Fibroblast of skin of right quadriceps (primary cell): ENCODE measurements at places on chromosomes 7 and 10.

- DNase-seq = no peak
These were observed 222.3 kb downstream of the SFMBT2 start for GRCh38 chr10:7188456-7189050.

DNA sequence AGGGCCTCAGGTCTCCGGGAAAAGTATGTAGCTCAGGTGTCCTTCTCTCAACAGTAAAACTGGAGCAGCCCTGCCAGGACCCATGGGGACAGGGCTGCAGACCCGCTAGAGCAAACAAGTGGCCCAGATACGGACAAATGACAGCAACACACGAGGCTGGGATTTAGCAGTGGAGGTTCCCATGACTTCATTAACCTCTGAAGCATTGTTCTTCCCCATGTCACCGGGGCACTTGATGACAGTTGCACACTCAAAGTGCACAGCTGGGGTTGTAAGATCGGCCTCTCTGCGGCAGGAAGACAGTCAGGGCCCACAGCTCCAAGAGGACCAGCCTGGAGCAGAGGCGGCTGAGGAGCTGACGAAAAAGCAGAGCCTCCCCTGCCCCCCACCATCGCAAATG is 12.5 kb upstream of the PODXL start:
- no peak for DNase-seq

DNA sequence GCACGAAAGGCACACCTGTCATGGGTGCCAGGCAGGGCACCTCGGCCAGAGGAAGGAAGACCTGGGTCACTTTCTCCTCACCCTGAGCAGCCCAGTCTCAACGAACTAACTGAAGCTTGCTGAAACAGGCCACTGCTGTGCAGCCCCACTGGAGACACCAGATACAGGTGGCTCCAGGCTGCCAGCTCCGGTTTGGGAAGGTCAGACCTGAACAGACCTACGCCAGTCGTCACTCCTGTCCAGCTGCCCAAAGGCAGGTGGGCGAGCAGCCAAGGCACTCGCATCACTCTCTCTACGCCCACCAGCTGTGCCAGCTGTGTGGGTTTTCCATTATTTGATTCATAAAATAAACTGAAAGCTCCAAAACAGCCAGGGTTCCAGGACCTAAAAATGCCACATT is 256.1 kb downstream of the ZMYND11 start:
- DNase-seq = no peak

DNA sequence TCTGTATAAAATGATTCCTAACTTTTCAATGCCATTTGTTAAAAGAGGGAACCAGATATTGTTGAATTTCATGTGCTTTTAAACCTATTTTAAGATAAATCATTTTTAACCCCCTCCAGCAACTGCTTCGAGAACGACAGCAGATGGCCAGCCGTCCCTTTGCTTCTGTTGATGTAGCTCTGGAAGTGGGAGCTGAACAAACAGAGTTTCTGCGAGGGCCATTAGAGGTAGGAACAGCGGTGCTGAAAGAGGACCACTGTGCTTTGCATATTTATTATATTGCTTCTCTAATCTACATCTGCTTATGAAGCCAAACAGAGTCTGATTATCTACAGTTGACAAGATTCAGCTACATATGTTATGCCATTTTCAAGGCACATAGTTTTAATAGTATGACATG is 545.9 kb downstream of the GFRA1 start:
- DNase-seq = no peak

DNA sequence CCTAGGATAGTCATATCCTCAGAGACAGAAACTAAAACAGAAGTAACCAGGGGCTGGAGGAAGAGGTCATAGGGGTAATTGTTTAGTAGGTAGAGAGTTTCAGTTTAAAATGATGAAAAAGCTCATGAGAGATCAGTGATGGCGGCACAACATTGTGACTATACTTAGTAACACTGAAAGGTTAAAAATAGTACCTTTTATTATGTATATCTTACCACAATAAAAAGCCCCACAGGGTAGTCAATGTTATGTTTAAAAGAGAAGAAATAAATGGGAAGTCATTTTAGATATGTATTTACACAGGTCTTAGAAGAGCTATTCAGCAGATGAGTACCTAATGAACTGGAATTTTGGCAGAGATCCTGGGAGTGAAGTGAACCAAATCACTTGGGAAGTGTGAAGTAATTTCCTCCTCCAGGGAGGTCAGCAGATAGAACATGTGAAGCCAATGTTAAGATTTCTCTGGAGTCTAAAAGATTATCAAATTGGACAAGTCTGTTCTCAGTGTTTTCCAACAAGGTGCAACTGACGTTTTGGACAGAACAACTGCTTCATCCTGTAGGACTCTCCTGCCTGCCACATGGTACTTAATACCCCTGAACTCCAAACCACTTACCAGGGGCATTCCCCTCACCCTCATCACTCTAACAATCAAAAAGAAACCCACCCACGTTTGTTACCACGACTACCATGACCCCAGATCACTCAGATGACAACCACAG is 6.4 kb downstream of the CDCA7L start:
- DNase-seq = peak; percentile 56

GRCh38 chr7:150820148-150820547 is 19.6 kb downstream of the TMEM176A start:
- no peak for DNase-seq

GRCh38 chr10:100696477-100696901 is 48.9 kb upstream of the PAX2 start:
- DNase-seq = no peak

DNA sequence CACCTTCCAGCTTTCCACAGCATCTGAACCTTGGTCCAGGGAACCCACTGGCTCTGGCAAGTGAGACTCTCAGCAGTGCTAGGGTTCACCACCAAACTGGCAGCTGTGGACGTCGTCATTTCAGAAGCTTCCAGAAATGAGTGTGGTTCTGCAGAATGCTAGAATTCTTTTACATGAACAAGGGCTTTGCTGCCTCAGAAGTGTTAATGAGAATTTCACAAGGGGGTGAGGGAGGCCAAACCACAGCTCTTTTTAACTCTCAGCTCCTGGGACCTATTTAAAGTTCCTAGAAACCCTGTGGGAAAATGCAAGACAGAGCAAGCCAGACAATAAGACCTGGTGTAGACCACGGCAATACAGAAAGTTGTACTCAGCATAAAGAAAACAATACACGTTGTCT is 129.3 kb upstream of the BET1 start:
- DNase-seq = peak; percentile 68

DNA sequence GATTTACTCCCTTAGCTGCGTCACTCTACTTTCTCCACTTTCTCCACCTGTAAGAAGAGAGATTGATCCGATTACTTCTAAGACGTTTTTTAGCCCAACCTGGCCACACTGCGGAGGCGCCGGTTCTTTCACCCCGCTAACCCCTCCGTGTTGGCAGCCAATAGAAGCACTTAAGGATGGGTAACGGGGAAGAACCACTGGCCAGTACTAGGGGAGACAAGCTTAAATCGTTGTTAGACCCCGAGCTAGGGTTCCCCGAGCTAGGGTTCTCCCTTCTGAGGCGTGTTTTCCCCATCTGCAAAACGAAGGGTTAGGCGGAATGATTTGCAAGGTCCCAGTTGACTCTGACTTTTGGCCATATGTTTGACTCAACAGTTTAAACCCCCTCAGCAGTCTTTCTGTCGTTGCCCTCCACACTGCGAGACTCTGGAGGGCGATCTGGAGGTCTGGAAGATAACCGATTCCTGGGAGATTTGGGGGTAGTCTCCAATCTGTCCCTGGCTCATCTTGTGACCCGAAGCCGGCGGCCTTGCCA is 644 bp downstream of the UMAD1 start:
- DNase-seq = no peak

- DNase-seq = no peak
These were observed 9.0 kb upstream of the PIP4K2A start for GRCh38 chr10:22723343-22723779.

GRCh38 chr10:5887029-5887428 is 2.7 kb downstream of the ANKRD16 start:
- DNase-seq = no peak

- no peak for DNase-seq
These were observed 80.5 kb downstream of the MET start for GRCh38 chr7:116752305-116753074.

DNA sequence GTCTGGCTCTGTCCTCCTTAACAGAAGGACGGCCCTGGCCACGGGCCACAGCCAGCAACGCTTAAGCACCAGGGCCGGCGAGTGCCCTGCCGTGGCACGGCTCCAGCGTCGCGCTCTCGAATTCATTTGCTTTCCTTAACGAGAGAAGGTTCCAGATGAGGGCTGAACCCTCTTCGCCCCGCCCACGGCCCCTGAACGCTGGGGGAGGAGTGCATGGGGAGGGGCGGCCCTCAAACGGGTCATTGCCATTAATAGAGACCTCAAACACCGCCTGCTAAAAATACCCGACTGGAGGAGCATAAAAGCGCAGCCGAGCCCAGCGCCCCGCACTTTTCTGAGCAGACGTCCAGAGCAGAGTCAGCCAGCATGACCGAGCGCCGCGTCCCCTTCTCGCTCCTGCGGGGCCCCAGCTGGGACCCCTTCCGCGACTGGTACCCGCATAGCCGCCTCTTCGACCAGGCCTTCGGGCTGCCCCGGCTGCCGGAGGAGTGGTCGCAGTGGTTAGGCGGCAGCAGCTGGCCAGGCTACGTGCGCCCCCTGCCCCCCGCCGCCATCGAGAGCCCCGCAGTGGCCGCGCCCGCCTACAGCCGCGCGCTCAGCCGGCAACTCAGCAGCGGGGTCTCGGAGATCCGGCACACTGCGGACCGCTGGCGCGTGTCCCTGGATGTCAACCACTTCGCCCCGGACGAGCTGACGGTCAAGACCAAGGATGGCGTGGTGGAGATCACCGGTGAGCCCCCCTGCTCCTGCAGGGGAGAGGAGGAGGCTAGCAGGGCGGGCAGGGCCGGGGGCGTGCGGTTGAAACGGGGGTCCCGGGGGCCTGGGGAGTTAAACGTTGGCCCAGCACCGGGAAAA is at the start of gene HSPB1:
Gene HSPB1, plus strand, starts transcription at position 327 of the 855 bp plus-strand sequence. Its CDS starts 40 bp downstream, at position 367.
- peak; percentile 92 for DNase-seq

- DNase-seq = no peak
These were observed 2.9 kb upstream of the RRP12 start for GRCh38 chr10:97404044-97404443.

DNA sequence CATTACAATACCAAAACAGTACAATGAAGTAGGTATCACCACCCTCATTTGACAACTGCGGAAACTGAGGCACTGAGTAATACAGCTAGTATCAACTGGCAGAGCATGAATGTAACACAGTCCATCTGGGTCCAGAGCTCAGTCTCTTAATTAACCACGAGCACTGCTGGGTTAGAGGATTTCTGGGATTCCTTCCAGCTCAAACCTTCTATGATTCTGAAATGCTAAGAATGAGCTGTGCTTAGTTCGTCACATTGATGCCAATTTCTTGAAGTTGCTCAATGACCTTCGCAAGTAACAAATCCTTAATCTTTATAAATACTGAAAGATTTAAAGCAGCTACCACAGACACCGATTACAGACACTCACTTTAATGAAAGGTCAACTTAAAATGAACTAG is 62.5 kb downstream of the SGMS1 start:
- DNase-seq = peak; percentile 91

- DNase-seq = no peak
These were observed 808.7 kb upstream of the AUTS2 start for GRCh38 chr7:68789597-68789996.

DNA sequence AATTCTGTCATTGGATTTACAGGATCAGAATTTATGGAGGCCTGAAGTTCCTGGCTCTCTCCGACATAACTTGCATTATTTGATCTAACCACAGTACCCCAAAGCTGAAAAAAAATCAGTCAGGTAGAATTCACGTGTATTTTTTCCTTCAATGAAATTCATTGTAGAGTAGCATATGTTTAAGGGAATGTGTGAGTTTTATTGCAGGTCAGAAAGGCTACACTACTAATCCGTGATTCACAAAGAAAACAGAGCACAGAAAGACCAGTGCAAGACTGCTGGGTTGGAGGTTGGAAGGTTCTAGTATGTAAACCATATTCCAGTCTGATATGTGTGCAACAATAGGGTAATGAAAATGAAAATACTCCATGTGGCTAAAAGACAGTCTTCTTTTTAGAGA is 247.0 kb upstream of the FERD3L start:
- peak; percentile 70 for DNase-seq

DNA sequence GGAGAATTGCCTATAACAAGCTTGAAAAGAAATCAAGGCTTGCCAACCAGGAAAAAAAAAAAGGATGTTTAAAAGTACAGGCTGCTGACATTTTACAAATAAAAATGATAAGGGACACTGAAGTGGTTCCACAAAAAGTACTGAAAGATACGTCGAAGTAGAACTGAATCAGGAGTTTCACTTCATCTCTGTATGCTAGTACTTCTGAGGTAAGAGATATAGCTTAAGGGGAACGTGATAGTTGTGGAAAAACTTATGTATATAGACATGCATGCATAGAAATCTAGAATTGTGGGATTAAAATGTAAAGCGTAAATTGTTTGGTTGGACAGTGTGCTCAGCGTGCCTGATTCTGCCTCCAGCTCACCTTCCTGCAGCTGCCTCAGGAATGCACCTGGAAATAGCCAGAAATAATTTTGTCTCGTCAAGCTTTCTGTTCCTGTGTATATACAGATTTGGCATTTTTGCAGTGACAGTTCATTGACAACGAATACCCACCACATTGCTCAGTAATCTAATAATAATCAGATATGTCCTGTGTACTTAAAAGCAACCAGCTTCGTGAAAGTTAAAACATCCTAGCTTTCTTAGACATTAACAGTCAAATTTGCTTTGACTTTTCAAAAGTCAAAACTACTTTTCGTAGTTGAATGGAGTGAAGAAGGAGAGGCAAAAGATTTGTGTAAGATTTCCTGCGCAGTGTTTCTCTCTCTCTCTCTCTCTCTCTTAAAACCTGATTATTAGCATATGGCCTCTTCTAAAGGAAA is 1.4 kb downstream of the SOSTDC1 start:
- no peak for DNase-seq

DNA sequence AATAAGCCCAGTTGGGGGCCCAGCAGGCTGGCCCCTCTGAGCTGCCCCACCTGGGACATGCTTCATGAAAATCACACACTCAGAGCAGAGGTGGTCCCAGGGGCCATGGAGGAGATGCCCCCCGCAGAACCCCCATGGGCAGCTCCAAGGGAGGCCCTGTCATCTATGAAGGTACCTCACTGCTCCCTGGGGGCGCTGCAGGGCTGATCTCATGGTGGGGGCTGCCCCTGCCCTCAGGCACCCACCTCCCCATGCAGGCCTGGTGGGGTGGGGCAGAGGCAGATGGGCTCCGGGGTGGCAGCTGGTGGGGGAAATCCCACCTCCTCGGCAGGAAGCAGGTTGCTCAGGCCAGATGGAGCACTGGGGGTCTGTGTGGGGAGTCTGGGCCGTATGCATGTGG is 60.5 kb downstream of the YKT6 start:
- no peak for DNase-seq

- peak; percentile 91 for DNase-seq
These were observed 223.1 kb downstream of the REEP3 start for GRCh38 chr10:63744060-63744941.

GRCh38 chr7:148385009-148385682 is 205.4 kb upstream of the C7orf33 start:
- DNase-seq = no peak

GRCh38 chr7:117024811-117025210 is 71.5 kb downstream of the ST7 start:
- no peak for DNase-seq
